Activated naive CD4-positive, alpha-beta T cell treated with anti-CD3 and anti-CD28 coated beads, Interleukin-2, amount 50 U/mL, for 16 hours (primary cell): ENCODE measurements at places on chromosomes 2 and 18.
A peak's percentile ranks its signal among the peaks of the same experiment; 100 is the strongest.

- DNase-seq, result no peak
Observed at GRCh38 chr2:239963646-239964205, 61.4 kb downstream of the NDUFA10 start.

- no peak for DNase-seq
Observed at GRCh38 chr18:44852818-44853217, 172.1 kb downstream of the SETBP1 start.

- peak; percentile 34 for DNase-seq
Observed at GRCh38 chr2:229852565-229852964, 69.2 kb downstream of the TRIP12 start.

DNA sequence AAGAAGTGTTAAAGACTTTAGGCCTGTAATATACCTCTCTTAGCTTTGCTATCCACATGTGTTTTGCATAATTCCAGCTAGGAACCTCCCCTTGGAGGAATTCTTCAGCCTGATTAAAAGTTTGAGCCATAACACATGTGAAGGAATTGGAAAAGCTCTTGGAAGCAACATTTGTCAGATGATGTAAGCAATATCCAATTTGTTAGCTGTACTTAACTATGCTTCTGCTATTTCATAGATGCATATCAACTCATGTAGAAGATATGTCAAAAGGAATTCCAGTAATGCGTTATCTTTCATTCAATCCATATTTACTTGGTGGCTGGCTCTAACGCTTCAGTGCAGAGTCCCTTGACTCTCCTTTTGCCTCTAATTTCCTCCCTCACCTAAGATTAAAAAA is 46.2 kb downstream of the PKP4 start:
- no peak for DNase-seq

DNA sequence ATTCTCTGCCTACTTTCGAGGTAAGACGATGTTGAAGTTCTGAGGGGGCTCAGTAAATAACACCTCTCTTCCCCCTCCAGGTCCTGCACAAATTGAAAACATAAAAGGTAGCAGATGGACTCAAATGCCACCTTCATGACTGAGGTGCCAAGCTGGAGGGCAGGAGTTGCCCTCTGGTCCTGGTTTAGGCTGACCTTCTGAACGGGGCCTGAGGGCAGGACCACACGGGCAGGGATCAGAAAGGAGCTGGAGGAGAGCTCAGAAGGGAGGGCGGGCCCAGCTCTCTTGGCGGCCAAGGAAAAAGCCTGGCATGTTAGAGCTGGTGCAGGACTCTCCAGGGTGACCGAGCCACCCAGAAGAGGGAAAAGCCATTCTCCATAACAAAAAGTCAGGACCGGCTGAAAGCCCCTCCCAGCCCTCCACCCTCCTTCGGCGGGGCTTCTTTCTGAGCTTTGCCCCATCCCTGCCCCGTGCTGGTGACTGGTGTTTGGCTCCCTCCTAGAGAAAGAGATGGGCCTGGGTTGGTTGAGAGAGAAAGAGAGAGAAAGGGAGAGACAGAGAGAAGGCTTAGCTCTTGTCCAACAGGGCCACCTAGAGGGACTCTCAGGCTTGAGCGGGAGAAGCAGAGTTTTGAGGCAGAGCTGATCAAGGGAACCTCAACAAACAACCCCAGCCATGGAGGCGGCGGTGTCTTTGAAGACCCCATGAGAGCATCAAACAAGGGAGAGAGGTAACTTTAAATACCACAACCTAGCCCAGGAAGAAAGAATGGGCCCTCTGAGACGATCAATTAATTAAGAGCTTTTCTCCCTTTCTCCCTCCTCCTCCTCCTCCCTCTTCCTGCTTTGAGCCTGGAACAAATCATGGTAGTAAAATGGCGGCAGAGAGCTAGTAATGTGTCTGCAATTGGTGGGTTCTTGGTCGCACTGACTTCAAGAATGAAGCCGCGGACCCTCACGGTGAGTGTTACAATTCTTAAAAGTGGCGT is 50.8 kb downstream of the WIPF1 start:
- peak; percentile 42 for DNase-seq

- DNase-seq, result no peak
Observed at GRCh38 chr18:72316497-72316896, 227.6 kb downstream of the CBLN2 start.

DNA sequence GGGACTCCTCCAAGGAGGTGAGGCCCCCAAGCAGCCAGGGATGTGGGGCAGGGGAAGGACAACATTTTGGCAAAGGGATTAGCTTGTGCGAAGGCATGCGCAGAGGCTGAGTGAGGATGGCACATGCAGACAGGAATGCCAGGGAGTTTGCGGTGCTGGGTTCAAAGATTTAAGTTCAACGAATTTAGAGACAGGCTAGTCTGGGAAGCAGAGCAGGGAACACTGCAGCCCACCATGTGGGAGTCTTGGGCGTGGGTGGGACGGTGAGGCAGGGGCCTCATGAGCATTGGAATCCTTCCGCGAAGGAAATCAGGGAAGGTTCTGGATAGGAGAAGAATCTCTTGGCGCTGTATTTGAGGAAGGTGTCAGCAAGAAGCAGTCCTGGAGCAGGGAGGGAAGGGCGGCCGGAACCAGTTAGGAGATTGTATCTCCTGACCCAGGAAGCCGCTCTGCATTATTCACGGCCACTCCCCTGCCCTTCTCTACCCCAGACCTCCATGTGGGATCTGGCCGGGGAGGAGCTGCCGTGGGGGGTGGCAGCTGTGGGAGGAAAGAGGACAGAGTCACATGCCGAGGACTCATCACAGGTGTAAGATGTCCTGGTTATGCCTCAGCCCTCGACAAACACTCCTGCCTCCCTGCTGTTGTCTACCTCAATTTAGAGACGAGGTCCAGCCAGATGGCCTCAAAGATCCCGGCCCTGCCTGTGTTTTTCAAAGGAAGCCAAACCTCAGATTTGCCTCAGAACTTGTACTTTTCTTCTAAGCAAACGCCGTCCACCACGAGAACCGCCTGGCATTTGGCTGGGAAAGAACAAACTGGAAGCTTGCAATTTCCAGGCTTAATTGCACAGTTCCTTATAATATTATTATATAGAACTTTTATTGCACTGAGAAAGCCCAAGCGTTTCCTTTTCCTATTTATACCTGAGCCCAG is 123.7 kb upstream of the SMAD2 start:
- DNase-seq, result no peak

GRCh38 chr2:16321872-16322271 is 343.8 kb downstream of the CYRIA start:
- DNase-seq, result no peak

DNA sequence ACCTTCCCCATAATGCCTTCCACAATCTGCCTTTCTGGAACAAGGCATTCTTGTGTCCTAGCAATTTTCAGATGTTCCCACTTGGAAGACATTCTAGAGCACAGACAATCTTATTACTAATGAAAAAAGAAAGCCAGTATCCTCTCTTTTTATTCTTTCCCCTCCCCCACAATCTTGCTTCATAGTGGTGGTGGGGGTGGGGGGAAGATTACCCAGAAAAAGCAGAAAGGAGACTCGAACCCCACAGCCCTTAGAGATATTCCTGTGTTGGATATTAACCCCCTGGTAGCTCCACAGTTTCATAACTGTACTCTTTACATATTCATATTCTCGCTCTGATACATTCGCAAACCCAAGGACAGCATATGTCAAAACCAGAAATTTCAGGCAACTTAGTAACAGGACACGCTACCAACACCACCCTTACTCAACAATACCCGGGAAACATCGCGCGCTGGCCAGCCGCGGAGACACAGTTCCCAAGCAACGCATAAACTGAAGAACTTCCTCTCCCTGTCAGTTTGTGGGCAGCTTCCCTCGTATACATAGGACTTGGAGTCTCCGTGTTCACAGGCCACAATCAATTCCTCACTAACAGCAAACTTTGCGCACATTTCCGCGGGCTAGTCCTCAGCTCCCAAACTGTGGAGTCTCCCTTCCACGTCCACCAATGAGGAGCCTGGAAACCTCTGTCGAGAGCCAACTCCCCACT is 793 bp downstream of the NR4A2 start:
- DNase-seq, result peak; percentile 29

DNA sequence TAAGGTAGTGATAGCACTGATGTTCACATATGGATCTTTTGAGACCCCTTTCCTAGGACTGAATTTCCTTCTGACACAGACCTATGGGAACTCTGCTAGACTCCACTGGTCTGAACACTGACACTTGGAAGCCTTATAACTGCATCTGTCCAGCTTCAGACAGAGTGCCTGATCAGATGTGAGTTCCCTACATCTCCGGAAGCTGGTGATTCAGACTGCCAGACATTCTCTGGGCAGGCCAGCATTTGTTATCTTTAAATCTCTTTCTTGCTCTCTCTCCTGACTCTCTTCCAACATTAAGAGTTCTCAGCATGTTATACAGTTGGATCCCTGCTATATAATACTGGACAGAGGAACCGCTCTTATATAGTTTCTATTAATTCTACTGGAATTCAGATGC is 408.5 kb downstream of the ZEB2 start:
- DNase-seq, result no peak

DNA sequence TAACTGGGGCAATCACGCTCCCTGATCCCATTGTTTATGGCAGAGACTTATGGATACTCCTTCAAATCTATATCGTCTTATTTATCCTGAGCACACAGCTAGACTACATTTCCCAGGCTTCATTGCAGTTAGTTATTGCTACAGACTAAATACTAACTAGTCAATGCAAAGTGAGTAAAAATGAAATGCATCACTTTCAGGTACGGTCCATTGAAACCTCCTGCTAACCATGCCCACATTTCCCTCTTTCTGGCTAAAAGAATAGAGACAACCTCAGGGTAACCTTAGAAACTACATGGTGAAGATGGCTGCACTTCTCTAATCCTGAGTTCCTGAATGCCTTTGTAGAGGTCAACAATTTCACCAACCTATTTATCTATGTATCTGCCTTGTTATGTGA is 437.4 kb downstream of the EPHA4 start:
- no peak for DNase-seq

GRCh38 chr2:96146881-96147592 is 1.8 kb upstream of the DUSP2 start:
- no peak for DNase-seq

DNA sequence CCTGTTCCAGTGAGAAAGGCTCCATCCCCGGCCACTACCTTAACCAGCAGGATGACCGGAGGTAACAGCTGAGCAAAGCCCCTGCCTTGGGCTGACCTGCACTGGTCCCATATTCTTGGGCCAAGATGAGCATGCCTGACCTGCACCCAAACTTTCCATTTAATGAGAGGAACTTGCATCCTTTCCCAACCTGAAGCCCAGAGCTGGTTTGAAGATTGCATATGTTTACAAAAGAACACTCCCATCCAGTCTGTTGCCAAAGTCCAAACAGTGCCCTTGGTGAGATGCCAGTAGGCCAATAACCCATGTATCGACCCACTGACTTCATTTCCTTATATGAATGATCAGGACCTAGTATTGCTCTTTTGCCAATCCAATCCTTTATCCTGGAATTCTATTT is 5.5 kb upstream of the NPAS2 start:
- DNase-seq, result no peak

GRCh38 chr18:31426021-31426420 is 21.5 kb upstream of the DSG3 start:
- no peak for DNase-seq

DNA sequence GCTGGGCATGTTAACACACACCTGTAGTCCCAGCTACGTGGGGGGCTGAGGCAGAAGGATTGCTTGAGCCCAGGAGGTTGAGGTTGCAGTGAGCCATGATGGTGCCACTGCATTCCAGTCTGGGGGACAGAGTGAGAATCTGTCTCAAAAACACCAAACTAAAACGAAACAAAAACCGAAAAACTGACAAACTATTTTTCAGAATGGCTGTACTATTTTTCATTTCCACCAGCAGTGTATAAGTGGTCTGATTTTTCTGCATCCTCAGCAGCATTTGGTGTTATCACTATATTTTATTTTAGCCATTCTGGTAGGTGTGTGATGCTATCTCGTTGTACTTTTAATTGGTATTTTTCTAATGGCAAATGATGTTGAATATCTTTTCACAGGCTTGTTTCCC is 95.2 kb downstream of the PDCL3 start:
- no peak for DNase-seq

DNA sequence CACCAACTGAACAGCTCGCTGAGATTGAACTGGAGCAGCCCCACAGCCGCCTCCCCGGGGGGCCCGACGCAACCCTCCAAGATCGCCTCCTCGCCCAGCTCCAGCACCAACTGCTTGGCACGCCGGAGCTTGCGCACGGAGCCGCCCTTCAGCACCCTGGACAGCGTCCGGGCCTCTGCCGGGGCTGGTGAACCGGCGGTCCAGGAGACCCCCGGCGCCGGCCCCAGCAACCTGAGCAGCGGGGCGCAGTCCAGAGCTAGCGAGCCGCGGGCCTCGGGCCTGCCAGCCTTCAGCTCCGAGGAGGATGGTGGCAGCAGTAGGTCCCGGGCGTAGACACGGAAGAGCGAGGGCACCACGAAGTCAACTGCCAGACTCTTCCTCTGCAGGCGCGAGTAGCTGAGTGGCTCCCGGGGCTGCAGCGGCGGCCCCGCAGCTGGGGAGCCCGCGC is 1.2 kb downstream of the ALK start:
- peak; percentile 51 for DNase-seq

DNA sequence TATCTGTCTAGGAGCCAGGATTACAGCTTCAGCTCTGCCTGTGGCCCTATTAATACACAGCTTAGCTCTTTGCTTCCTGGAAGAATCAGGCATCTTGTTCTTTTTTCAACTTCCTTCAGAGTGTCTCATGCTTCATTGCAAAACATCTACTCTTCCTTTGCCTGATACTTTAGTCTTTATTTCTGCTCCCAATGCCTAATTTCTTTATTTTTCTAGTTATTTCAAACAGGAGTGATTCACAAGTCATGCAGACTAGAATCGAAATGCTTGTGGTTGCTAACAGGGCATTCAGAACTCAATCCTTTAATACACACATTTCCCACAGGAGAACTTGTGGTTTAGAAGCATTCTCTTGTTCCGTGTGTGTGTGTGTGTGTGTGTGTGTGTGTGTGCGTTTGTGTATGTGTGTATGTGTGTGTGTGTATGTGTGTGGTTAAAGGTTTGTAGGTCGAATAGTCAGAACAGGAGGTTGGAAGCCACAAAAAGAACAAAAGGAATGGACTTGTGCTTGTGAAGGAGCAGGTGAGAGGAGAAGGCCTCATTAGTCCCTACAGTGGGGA is 28.3 kb upstream of the INSIG2 start:
- DNase-seq, result no peak

DNA sequence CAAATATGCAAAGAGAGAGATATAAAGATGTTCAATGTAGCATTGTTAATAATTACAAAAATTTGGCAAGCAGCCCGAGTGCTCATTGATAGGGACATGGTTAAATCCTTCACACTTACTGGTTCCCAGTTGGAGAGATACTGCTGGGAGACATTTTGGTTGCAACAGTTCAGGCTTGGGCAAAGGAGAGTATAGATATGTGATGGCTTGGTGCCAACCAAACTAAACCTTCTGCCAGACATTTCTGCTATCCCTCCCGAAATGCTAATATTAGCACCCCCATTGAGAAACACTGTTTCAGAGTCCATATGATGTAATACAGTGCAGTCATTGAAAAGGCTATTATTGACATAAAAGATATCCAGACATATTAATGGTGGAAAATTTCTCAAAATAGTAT is 11.5 kb downstream of the GEN1 start:
- DNase-seq, result no peak

GRCh38 chr2:234143896-234144295 is 93.4 kb downstream of the SPP2 start:
- no peak for DNase-seq
